ENCODE measurements at places on chromosomes 1 and 21.

GRCh38 chr1:63868268-63868781 lies 94.5 kb downstream of the ROR1 start:
- peak; percentile 28 for DNase-seq

DNA sequence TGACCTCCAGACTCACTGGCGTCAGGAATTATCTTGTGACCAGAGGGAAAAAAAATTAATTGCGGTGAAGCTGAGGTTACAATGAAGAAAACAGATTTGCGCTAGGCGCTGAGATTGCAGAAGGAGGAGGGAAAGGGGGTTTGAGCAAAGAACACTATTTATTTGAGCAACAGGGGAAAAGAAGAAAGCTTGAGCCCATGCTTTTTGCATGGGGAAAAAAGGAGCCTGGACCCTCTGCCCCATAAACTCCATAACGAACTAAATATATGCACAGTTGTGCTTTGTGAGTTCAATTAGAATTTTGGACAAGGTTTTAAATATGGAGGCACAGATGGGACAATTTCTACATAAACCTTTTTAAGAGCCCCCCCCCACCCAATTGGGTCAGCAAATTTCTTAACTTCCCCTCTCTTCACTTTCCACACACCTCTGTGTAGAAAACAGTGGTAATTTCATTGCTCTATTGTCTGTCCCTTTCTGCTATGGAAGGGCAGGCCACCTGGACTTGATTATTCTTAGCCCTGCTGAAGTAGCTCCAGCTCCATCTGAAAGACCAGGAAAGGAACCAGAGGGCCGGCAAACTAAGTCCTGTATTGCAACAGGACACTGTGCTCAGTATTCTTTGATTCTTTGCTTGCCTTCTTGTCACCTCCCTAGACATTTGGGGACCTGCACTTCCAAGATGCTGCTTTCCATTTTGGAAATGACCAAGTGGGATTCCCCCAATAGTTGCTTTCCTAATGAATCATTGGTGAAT lies 862 bp upstream of the ID3 start:
- DNase-seq = peak; percentile 62

- DNase-seq = peak; percentile 44
Measured at GRCh38 chr1:85220756-85221201, 20.0 kb upstream of the SYDE2 start.

GRCh38 chr1:30763651-30764248 lies 6.2 kb upstream of the LAPTM5 start:
- peak; percentile 85 for DNase-seq

DNA sequence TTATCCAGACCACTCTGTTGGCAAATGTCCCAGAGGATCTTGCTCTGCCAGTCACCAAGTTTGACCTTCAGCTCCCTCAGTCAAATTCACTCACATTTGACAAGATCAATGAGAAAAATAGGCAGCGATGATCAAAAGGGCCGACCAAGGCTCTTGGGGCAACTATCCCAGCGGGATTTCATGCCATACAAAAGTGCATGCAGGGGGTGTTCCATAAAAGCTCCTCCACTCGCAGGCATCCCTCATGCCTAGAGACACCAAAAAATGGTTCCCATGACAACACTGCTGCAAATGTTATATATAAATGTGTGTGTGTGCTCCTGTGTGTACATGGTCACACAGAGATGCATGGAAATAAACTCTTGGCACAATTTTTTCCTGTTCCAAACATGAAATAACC lies 16.2 kb upstream of the EIF4G3 start:
- DNase-seq = no peak

DNA sequence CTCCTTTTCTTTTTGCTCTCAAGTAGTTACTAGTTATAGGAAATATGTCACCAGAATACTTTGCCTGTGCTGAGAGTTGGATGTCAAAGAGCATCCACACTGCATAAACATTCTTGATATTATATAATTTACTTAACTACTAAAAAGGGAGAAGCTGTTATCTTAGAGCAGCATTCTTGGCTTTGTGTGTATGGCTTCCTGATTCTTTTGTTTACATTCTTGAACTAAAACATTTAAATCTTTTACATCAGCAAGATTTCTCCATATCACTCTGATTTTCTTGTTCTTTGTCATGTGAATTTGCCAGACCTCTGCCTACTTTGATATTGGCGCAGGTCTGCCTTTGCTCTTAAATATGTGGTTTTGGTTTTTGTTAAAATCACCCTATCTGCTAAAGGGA lies 48.8 kb downstream of the SUCO start:
- peak; percentile 62 for DNase-seq

DNA sequence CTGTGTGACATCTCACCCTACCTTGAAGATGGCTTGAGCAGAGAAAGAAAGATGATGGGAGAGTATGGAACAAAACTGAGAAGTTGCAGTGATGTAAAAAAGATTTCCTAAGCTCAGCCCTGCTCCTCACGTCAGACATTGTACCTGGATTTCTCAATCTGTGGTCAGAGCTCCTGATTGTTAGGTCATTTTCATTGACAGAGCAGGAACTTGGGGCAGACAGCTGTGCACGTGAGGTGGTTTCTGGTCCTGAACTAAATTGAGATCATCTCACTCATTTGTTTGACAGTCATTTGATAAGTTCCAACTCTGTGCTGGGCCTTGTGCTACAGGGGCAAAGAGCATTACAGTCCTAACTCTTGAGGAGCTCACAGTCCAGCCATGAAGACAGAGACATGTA lies 10.2 kb downstream of the TRAF3IP3 start:
- DNase-seq = no peak

DNA sequence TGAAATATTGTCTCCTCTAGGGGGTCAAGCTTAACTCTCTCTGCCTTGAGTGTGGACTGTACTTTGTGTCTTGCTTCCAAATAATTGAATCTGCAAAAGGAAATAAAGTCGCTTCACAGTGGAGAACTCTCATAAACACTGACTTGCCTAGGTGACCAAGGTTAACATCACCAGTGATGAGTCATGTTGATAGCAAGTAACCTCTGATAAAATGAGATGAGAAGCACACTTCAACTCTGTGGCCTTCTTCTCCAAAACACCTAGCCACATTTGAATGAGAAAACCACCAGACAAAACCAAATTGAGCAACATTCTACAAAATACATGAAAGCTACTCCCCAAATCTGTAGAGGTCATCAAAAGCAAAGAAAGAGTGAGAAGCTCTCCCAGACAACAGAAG lies 37.6 kb downstream of the PDE4B start:
- DNase-seq = no peak

GRCh38 chr1:23923592-23924499 lies 10.7 kb upstream of the CNR2 start:
- no peak for DNase-seq

DNA sequence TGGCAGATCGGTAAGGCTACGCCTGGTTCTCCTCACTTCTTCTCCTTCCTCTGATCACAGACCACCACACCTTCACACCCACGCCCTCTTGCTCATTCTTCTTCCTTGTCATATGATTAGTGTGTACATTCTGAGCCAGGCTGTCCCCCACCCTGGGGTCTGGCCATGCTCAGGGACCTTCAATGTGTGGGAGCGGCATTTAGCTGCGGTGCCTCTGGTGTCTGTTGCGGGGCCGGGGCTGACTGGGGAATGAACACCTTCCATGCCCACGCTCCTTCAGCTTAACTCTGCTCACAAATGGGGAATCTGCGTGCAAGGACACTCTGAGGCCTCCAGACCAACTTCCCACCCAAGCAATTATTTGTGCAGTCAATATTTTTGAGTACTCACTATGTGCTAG lies 29.4 kb downstream of the QSOX1 start:
- DNase-seq = no peak

DNA sequence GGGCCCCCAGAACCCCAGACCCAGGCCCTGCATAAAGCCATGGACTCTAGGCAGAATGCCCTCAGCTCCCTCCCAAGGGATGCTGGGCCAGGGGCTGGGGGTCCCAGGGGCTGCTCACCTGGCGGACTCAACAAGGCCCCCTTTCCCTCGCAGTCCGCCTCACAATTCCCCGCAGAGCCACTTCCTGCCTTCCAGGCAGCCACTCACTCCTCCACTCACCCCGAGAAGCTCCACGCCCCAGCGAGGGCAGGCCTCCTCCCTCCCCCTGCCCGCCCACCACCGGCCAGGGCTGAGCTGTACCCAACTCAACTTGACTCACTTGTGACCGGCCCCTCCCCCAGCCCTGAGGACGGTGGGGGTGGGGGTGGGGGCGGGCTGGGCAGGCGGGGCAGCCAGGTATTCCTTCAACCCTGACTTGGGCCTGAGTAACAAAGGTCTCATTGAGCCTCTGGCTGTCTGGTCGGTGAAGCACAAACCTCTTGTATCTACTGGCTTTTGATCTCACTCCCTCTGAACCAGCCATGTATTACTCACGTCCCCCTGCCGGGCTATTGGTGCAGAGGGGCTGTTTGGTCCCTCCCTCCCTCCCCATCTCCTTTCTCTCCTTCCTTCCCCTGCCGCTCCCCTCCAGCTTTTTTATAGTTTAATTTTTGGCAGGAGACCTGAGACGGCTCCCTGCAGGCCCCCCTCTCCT lies 5.9 kb downstream of the BLACAT1 start:
- DNase-seq = peak; percentile 18

- peak; percentile 56 for DNase-seq
Measured at GRCh38 chr1:30379684-30380624, 343.4 kb downstream of the MATN1 start.

- DNase-seq = peak; percentile 73
Measured at GRCh38 chr21:46097336-46098293, at the start of gene COL6A2. TSS of gene COL6A2 (plus strand) at chr21:46098112.

GRCh38 chr1:75732703-75733102 lies 8.2 kb downstream of the ACADM start:
- DNase-seq = no peak
